ENCODE measurements at places on chromosomes 11 and 22.

DNA sequence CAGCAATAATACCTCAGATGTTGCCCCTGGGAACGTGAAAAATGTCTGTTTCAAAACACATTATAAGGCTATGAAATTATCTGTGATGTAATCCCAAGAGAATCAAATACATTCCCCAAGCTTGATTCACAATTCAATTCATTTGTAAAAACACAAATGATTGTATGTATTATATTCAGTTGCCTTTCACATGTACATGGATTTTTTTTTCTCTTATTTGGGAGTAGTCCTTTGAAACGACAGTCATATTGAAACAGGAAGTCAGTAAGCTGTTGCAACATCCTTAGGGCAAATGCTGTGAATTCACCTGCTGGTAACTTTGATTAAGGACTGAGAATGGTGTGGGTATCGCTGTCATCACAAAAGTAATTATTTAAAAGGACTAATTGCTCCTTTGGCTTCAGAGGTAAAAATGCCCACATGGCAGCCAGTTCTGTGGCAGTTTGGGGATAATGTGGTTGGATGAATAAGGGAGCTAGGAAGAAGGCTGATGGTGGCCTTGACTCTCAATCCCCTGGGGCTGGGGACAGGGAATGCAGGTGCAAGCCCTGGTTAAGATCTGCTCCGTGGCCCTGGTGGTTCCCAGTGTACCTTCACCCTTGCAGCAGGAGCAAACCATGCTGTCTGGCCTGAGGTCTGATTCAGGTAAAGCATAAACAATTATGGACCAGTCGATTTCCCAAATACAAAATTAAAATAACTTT lies 13.2 kb downstream of the EHF start:
- no peak for DNase-seq

- no peak for DNase-seq
These were observed 43.5 kb downstream of the NELL1 start for GRCh38 chr11:20712912-20713311.

DNA sequence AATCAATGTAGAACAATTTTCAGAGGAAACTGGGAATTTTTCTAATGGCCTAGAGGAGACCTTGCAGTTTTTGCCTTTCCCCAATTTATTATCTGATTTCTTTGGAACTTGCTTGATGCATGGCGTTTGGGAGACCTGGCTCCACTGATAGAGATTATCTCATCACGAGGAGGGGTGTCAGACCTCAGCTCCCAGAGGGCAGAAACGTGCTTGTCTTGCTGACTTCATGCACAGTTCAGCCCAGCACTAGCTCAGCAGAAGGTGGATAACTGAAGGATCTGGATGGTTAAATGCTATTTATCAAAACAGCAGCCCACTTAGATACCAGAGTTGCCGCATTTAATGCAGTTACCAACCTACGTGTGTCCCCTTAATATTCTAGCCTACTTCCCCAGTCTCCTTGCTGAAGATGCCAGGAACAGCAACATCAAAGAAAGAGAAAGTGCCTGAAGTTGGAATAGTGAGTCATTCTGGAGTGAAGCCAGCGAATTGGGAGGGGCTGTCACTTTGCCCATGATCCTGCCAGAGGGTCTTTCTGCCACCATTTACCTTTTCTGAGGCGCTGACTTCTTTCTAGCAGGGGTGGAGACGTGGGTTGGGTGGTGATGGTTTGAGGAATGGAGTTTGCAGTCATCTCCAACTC lies 133.5 kb upstream of the CADM1 start:
- DNase-seq: no peak

DNA sequence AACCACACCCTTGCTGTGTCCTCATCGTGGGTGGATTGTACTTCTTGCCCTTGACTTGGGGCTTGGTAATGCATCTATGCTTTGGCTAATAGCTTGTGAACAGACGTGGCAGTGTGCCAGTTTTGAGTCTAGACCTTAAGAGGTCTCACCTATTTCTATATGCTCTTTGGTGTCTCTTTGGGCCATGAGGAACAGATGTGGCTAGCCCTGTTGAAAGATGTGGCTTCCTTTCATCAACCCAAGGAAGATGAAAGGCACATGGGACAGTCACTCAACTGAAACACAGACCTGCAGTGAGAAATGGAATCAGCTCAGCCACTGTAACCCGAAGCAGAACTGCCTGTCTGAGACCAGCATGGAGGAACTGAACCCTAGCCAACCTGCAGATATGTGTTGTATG lies 7.9 kb upstream of the NELL1 start:
- DNase-seq: no peak

- no peak for DNase-seq
These were observed 972.1 kb downstream of the TBC1D22A start for GRCh38 chr22:47734511-47734910.

DNA sequence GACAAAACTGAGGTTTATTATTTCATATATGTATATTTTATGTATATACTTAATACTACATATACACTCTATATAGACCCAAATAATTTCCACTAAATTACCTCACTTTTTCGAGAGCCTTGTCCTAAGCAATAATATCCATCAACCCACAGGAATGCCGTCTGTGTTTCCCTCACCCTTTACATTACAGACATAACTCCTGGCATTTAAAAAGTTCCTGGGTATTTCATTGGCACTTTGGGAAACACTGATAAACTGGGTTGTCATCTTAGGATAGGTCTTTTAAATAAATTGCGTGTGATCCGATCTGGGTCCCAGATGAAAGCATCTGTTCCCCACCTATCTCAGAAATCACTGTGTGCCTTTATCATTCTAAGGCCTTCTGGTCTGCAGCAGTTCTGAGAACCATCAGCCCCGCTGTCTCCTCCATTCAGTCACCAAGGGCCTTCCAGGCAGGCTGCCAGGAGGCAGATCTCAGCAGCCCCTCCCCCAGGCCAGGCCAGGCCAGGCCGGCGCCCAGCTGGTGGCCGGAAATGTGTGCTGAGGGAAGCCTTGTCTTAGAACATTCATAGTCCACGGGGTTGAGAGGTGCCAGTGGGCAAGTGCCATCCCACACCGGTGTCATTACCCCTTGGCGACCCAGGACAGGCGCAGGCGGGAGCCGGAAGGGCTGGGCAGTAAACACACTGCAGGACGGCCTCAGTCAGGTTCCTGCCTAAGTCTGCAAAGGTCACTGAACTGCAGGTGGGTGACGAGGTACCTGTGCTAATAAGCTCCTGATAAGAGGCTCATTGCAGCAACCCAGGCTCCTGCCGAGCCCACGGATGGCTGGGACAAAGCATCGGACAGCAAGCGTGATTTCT lies 3.3 kb downstream of the FGF19 start:
- DNase-seq: peak; percentile 82

DNA sequence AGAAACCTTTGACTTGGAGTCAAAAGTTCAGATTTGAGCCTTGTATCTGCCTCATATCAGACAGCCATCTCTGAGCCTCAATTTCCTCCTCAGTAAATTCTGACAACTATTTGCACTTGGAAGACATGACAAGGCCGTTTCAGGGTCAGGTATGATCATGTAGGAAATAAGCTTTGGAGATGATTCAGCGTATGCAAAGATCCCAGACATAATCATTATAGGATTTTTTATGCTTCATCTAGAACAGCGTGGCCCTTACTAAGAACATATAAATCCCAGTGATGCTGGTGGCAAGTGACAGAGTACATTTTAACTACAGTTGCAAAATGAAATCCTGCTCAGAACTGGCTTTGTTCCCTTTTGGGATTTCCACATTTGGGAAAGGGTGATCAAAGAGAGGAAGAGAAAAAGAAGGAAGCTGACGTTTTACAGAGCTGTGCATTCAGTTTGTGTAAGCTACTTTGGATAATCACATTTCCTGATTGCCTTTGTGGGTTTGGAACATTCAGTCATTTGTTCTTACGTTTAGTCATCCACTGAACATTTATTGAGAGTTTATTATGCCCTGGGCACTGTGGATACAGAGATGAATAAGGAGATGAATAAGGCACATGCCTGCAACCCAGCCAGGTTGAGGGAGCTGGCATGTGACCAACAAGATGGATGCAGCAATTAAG lies 81.9 kb upstream of the HEPHL1 start:
- no peak for DNase-seq
